Kasumi-1 (cell line): ENCODE measurements at places on chromosomes 5 and 9.

DNA sequence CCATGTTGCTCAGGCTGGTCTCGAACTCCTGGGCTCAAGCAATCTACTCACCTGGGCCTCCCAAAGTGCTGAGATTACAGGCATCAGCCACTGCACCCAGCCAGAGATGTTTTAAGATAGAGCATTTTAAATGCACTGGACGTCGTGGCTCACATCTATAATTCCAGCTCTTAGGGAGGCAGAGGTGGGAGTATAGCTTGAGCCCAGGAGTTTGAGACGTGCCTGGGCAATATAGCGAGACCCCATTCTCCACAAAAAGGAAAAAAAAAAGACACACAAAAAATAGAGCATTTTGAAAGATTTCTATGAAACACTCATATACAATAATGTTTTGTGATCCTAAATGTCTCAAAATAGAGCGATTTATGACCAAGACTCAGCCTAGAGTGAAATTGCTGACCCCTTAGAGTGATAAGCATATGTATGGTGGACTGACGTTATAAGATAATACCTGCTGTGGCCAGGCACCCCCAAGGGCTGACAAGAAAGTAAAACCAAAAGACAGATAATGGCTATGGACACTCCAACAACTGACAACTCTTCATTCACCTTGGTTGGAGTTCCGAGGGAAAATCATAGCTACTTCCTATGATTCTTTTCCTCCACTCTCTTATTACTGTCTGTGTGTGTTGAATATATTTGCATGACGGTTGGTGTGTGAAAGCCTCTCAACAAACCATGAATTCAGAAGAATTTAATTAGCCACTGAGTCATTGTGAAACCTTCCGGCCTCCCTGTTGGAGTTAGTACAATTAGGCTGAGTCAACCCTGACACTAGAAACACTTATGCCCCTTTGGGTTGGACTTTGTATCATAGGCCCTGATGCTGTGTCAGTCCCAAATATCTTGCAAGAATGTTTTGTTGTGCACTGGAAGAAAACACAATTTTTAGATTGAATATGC is 526.5 kb upstream of the NUDT12 start:
- no peak for DNase-seq

DNA sequence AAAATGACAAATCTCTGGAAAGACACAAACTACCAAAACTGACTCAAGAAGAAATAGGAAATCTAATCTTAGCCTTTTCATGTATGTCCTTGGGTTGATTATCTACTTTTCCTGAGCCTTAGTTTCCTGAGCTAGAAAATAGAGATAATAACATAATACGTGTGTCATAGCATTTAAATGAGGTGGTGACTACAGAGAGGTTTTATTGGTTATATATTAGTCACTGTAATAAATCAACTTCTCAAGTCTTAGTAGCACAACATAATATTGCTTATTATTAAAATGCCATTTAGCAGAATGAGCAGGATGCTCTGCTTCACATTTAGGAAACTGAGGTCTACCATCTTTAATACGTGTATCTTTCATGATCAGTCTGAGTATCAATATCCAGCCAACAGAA is 7.1 kb upstream of the PJA2 start:
- no peak for DNase-seq

- DNase-seq: no peak
These were observed 17.0 kb downstream of the LHX3 start for GRCh38 chr9:136187683-136188586.

- no peak for DNase-seq
These were observed 57.8 kb downstream of the KCNT1 start for GRCh38 chr9:135759676-135760300.

DNA sequence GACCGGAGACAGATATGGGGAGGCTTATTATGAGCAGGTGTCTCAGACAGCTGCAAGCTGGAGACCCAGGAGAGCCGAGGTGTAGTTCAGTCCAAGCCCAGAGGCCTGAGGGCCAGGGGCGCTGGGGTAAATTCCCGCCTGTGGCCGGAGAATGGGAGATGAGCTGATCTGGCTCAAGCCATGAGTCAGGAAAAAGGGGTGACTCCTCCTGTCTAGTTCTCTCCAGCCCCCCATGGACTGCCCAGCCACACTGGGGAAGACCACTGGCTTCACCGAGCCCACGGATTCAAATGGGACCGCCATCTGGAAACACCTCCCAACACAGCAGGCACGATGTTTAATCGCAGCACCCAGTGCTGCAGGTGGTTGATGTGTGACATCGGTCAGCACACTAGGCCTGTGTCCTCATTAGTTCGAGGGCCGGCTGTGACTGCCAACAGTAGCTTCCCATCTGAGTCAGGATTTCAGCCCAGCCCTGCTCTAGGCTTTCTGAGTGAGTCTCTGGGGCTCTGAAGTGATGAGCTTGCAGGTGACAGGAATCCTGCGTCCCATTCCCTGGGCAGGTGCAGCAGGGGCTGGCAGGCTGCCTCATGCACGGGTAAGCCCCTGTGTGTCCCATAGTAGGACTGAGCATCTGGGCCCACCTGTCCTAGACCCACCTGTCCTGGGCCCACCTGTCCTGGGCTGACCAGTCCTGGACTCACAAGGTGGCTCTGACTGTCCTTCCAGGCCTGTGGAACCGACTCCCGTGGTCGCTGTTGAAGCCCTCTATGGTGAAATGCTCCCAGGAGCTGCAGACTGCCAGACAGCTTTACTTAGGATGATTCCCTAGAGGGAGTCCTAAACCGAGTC is 49.7 kb downstream of the AHRR start:
- DNase-seq: no peak

GRCh38 chr9:79353856-79354520 is 217.8 kb upstream of the TLE4 start:
- DNase-seq: no peak

DNA sequence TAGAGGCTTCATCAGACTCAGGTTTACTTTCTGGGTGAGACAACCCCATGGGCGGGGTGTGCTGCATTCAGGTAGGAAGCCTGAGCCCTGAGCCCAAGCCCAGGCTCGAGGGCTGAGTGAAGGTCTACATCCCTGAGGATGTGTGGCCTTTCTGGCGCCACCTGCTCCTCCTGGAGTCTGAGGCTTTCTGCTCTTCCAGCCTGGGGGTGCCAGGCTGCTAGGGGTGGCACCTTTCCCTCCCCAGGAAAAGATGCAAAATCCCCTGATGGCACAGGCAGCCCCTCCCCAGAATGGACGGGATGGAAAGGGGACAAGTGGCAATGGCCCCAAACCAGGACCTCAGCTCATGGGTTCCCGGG is 44.4 kb upstream of the PRRC2B start:
- no peak for DNase-seq

DNA sequence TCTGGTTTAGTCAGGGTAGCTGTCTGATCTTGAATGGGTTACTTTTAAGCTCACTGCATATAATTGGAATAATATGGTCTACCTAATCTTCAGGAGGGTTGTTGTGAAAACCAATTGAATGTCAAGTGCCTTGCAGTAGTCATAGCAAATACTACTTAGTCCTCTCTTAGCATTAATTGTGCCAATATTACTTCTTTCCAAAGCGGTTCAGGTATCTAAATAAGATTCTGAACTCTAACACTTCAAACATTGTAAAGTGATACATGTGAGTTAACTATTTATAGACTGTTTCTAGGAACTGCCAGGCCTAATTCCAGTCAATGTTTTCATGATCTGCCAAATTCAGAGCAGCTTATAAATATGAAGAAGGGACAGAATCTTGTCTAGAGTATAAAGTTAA is 140.2 kb downstream of the SH3GL2 start:
- DNase-seq: no peak

- DNase-seq: no peak
These were observed 960 bp downstream of the SECISBP2 start for GRCh38 chr9:89319015-89319905.

DNA sequence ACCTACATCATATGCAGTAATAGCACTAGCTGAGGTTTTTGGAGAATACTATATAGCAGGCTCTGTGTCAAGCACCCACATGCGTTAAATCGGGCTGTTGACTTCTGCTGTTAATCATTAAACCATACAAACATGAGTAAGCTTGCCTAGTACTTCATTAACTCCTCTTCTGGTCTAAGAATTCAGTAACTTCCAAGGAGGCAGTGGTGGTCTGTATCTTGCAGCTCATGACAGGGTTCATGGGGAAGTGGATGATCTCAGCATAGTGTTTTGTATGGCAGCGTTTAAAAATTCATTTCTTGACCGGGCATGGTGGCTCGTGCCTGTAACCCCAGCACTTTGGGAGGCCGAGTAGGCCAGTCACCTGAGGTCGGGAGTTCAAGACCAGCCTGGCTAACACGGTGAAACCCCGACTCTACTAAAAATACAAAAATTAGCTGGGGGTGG is at the start of gene HAVCR1:
TSS of gene HAVCR1 (minus strand) at position 24 of the 447 bp plus-strand sequence. CDS start 1,173 bp downstream, outside the sequence.
- no peak for DNase-seq

DNA sequence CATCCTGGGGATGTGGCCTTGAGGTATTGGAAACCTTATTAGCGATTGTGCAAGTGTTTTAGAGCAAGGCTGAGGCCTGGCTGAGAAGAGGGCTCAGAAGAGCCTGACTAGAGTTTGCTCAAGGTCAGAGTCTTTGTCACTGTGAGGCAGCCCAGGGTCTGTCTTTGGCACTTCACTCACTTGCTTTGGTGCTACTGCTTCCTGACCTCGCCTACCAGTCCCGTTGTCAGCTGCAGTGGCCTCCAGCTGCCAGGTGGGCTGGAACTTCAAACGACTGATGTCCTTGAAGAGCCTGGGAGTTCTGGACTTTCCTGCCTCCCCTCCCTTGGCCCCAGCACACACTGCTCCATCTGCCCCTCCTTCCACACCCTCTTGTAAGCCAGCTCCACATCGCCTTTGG is 228.0 kb downstream of the SNX18 start:
- no peak for DNase-seq

- DNase-seq: no peak
These were observed 49.4 kb downstream of the NUP214 start for GRCh38 chr9:131174681-131175239.

GRCh38 chr5:173493846-173494245 is 122.6 kb downstream of the BOD1 start:
- DNase-seq: no peak

- DNase-seq: no peak
These were observed 216.7 kb downstream of the SMARCA2 start for GRCh38 chr9:2231829-2232228.

- DNase-seq: no peak
These were observed 160.2 kb downstream of the FAM170A start for GRCh38 chr5:119789406-119790117.

DNA sequence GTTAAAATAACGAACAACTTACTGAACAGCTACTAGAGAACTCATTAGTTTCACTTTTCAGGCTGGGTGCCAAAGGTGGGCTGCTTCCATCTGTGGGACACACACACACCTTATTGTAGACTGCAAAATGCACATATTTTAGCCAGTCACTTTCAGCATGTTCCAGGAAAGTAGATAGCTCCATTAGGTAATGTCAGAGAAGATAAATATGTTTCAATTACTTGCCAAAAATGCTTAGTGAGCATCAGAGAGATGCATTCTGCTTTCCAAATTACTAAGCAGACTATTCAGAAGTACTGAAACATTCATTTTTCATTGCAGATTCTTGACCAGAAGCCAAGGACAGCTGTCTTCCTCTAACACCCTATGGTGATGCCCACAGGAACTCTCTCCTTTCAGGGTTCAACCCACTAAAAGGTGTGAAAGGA is 56.2 kb upstream of the APC start:
- DNase-seq: no peak

GRCh38 chr9:92425474-92425873 is 1.2 kb upstream of the OMD start:
- no peak for DNase-seq

DNA sequence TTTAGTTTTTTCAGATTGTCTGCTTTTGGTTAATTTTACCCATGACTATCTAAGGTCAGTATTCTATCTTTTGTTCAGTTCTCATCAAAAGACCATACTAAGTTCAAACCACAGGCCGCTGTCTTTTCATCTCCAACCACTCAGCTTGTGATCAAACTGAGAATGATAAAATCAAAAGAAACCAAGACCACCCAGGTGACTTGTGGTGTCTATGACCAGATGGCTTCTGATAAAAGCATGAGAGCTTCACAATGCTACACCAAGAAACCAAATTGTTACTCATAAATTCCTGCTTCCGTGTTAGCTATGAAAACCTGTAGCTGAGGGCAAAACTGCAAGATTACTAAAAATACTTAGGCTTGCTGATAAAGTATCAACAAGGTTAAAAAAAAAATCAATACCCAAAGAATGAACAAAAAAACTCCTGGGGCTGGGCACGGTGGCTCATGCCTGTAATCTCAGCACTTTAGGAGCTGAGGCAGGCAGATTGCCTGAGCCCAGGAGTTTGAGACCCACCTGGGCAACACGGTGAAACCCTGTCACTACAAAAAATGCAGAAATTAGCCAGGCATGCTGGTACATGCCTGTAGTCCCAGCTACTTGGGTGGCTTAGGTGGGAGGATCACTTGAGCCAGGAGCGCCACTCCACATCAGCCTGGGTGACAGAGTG is 25.8 kb upstream of the GPX8 start:
- DNase-seq: no peak

DNA sequence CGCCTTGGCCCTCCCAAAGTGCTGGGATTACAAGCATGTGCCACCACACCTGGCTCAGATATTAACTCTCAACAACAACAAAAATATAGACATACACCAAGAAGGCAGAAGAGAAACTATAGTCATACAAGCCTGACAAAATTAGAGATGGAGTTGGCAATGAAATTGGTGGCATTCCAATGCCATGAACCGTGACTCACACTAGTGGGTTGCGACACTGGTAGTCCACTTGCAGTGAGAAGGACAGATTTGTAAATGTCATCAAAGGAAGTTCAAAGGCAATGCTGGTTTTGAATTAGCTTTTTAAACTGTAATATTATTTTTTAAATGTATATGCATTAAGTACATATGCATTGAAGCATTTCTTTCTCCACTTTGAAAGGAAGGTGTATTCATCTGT is 8.5 kb upstream of the DNAJC25 start:
- DNase-seq: no peak

DNA sequence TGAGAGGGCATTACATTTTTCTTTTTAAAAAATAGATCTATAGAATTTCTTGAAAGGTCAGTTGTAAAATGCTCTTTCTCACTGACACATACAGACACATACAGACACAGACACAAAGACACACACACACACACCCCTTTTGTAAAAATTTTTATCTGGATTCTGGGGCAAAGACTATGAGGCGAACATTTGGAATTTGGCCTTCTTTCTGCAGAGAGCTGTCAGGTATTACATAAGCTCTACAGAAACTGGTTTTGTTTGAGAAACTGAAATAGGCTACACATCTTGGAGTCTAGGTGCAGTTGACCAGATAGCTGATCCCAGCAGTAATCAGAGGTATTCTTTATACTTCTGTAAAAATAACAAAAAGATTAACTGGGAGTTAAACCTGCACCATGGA is 315.9 kb upstream of the RPS23 start:
- no peak for DNase-seq

- DNase-seq: no peak
These were observed 35.1 kb downstream of the B4GALT1 start for GRCh38 chr9:33131790-33132772.

- DNase-seq: no peak
These were observed 1813.9 kb upstream of the CDH6 start for GRCh38 chr5:29379619-29380018.

- DNase-seq: no peak
These were observed 99.4 kb downstream of the PSD2 start for GRCh38 chr5:139895046-139895445.

- no peak for DNase-seq
These were observed 136.2 kb upstream of the HAPLN1 start for GRCh38 chr5:83856881-83857280.

GRCh38 chr5:176830422-176830994 is 20.1 kb downstream of the UNC5A start:
- no peak for DNase-seq
